ENCODE measurements at places on chromosomes 1 and 21.

- no peak for DNase-seq
Observed at GRCh38 chr1:81558291-81559076, 242.2 kb upstream of the ADGRL2 start.

DNA sequence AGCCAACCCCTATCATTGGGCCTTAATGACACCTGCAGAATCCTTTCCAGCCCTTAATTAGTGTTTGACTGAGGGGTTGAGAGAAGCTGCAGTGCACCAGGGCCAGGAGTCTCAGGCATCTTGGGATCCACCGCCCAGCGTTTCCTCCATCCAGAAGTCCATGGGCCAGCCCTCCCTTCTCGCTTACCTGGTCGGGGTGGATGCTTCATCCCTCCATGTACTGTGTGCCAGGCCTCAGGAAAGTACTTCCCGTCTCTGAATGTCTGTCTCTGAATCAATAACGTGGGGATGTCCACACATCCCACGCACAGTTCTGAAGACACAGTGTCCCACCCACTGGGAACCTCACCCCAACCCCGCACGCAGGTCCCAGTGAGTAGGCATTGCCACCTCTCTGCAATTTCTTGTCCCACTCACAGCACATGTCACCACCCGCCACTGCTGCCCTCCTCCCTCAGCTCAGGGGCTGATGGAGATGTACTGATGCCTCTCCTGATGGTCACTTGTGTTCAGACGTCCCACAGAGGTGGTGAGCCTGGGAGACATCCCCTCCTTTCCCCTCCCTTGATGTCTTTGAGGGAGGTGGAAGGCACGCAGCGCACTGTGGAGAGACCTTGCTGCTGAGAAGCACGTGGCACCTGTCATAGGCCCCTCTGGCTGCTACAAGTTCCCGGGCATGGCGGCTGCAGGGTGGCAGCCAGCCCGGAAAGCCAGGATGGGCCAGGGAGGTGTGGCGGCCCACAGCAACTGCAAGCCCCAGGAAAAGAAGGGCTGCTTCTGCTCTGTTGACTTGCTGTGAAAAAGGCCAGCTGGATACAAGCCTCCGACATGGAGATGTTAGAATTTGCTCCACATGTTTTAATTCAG, 29.4 kb upstream of the PRSS38 start:
- no peak for DNase-seq

- DNase-seq = no peak
Observed at GRCh38 chr21:42411197-42411869, 7.6 kb downstream of the UBASH3A start.

DNA sequence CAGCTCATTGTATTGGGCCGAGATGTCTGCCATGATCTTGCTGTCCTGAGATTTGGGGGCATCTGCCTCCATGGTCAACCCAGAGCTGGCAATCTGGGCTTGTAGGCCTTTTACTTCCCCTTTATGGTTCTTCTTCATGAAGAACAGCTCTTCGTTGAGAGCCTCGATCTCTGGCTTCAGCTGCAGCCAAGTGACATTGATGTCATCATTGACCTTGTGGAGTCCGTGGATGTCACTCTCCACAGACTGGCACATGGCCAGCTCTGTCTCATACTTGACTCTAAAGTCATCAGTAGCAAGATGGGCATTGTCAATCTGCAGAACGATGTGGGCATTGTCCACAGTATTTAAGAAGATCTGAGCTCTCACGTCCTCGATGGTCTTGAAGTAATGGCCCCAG, 29.2 kb downstream of the RAP1A start:
- DNase-seq = no peak

GRCh38 chr1:156245451-156246232, 2.2 kb downstream of the PAQR6 start:
- DNase-seq = no peak

- DNase-seq = no peak
Observed at GRCh38 chr1:7389201-7389905, 381.7 kb upstream of the VAMP3 start.

DNA sequence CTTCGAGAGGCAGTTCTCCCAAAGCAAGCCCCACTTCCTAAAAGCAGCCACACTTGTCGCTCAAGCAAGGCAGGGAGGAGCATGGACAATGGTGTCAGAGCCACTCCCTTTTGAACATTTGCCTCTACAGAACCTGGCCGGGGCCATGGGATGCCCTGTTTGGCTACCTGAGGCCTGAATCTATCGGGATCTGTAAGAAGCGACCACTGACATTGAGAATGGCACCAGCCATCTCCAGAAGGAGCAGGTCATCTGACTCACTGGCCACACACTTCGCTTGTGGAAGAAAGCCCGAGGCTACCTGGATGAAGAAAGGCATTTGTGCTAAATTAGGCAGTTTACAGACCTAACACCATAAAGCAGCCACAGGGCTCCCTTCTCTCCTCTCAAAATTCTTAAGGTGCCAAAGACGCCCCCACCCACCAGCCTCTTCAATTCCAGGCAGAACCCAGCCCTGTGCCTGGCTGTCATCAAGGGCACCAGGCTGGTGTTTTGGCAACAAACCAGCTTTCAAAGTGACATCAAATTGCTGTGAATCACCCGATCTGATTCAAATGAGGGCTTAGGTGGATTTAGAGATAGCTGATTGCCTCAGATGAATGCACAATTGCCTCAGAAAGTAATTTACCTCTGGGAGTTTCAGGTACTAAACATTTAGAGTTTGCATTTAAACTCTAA, 104.8 kb downstream of the ETS2 start:
- DNase-seq = no peak

DNA sequence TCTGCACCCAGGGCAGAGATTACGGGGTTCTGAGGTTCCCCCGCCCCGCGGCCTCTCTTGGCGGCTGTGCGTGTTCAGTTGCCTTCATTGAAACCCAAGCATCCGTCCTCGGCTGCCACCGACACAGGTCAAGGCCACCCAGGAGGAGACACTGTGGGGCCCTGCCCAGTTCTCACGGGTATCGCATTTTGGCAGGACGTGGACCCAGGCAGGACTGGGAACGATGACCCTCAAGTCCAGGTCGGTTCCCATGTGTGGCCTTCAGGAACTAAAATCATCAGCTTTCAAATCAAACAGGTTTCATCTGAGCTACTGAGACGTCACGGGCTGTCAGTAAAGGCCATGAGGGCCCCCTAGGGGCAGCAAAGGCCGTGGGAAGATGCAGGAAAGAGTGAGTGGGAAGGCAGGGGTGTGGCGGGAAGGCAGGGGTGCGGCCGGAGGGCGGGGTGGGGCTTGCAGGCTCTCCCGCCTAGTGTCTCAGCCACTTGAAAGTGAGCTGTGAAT, 7.0 kb upstream of the C1orf174 start:
- no peak for DNase-seq

DNA sequence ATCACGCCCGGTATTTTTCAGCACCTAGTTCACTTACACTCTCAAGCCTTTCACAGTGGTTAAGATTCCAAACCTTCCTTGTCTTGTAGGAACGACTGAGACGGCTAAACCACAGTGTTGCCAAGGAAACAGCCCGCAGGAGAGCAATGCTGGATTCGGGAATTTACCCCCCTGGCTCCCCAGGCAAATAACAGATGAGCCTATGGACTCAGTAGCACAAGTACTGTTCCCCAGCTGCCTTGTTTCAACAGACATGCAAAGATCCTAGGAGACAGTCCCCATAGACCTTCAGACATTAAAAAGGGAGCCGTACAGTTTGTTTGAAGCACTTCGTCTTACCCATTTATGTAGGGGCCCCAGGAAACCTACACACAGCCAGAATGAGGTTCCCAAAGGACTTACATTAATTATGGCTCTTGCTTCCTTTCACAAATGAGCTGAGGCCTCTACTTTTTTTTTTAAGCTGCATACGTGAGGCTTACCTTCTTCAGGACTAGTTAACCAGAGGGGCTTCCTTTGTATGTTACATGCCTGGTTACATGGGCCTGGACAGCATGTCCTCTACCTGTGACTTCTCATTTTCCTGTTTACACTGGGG, 2.7 kb downstream of the SNAPIN start:
- no peak for DNase-seq

GRCh38 chr1:6825828-6826227, 40.6 kb downstream of the CAMTA1 start:
- DNase-seq = no peak

GRCh38 chr1:244075247-244075722, 24.2 kb downstream of the ZBTB18 start:
- no peak for DNase-seq

GRCh38 chr21:42097274-42097673, 26.2 kb downstream of the UMODL1 start:
- DNase-seq = no peak

All from stimulated activated CD8-positive, alpha-beta memory T cell treated with anti-CD3 and anti-CD28 coated beads, Interleukin-4, amount 100 ng/mL, for 1 hour (primary cell).